Cerebellar cortex (tissue), 1 donor: ENCODE measurements at places on chromosomes 1 and 21.

- no peak for DNase-seq
Observed at GRCh38 chr1:154756793-154757548, 113.1 kb downstream of the KCNN3 start.

GRCh38 chr1:81414488-81415015, 386.2 kb upstream of the ADGRL2 start:
- peak; percentile 9 for DNase-seq

GRCh38 chr21:36171336-36171735, 14.7 kb downstream of the DOP1B start:
- no peak for DNase-seq

- no peak for DNase-seq
Observed at GRCh38 chr1:58439946-58440345, 106.6 kb downstream of the OMA1 start.

- no peak for DNase-seq
Observed at GRCh38 chr21:46130831-46131587, 24.4 kb downstream of the FTCD start.

GRCh38 chr21:16535626-16536025, 805.8 kb downstream of the USP25 start:
- peak; percentile 19 for DNase-seq

GRCh38 chr1:233461847-233462246, 134.3 kb downstream of the MAP3K21 start:
- DNase-seq = no peak

GRCh38 chr1:192949783-192950182, 109.4 kb downstream of the UCHL5 start:
- DNase-seq = no peak

GRCh38 chr1:46425726-46426125, 31.6 kb downstream of the FAAH start:
- no peak for DNase-seq

- DNase-seq = no peak
Observed at GRCh38 chr1:67479146-67479891, 49.1 kb upstream of the SERBP1 start.

DNA sequence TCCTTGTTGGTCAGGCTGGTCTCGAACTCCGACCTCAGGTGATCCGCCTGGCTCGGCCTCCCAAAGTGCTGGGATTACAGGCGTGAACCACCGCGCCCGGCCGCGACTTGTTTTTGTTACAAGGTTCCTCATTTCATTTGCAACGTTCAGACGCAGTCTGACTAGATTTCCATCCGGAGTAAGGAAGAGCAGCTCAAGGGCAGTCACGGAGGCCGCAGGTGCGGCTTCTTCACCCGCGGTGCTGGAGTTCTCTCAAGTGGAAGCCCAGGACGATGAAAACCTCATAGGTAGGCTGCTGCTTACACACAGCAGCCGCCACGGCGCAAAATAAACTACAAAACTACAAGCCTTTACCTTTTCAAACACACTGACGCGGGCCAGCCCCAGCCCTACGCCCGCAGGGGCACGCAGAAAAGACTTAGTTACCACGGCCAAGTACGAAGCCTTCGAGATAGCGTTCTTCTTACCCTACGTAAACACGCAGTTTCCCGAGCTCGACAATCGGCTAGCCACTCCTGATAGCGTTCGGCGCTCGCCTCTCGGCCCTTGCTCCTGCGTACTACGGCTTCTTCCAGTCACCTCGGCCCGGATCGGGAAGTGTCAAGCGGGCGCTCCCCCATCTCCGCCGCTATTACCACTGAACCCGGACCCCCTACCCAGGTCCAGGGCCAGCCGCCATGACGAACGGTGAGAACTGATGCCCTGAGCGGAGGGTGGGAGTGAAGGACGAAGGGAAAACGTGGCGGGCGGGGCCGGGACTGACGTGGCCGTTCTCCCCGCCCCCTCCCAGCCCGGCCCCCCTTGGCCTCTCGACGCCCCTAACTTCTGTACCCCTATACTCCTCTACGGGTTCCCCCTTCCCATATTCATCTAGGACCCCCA, at the start of gene TMEM167B:
TMEM167B (plus strand) TSS at position 569 of the 882 bp plus-strand sequence; CDS start at position 678, 109 bp downstream.
- peak; percentile 97 for DNase-seq

DNA sequence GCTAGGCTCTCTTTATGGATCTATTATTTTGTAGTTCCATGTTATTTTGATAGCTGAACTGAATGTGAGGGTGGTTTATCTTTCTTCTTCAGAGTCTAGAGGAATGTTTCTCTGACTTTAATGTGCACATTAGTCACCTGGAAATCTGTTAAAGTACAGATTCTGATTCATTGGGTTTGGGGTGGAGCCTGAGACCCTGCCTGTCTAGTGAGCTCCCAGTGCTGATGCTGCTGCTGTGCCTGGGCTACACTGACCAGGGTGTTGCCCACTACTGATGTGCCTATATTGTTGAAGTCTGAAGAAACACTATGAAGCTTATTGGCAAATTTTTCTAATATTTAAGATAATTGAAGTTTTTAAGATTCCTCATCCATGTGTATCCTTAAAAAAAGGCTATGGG, 35.9 kb downstream of the CD46 start:
- no peak for DNase-seq

- DNase-seq = no peak
Observed at GRCh38 chr1:54567961-54568360, 19.9 kb downstream of the ACOT11 start.

- DNase-seq = no peak
Observed at GRCh38 chr1:181097242-181097641, 8.7 kb downstream of the IER5 start.
